ENCODE measurements at places on chromosomes 2 and 18.
A peak's percentile ranks its signal among the peaks of the same experiment; 100 is the strongest.

GRCh38 chr2:10659898-10660568 lies 29.7 kb downstream of the NOL10 start:
- no peak overlapping the region for H3K27ac ChIP-seq
- no peak overlapping the region for H3K4me3 ChIP-seq
- H3K4me1 ChIP-seq = no peaks in the 10 kb centered on the region
- peaks cover 47% of the 10 kb centered on the region for H3K36me3 ChIP-seq
- H3K27me3 ChIP-seq = no peaks in the 10 kb centered on the region
- peak; percentile 63 for DNase-seq

GRCh38 chr2:100367163-100367562 lies 44.9 kb upstream of the LONRF2 start:
- peaks cover 44% of the 10 kb centered on the region for H3K36me3 ChIP-seq
- H3K4me1 ChIP-seq = peaks cover 16% of the 10 kb centered on the region
- no peak overlapping the region for H3K4me3 ChIP-seq
- peaks cover 8% of the 10 kb centered on the region for H3K27me3 ChIP-seq
- no peak overlapping the region for H3K27ac ChIP-seq

- H3K27ac ChIP-seq = no peak overlapping the region
- H3K27me3 ChIP-seq = no peaks in the 10 kb centered on the region
- H3K36me3 ChIP-seq = no peaks in the 10 kb centered on the region
- H3K4me3 ChIP-seq = no peak overlapping the region
- peaks cover 13% of the 10 kb centered on the region for H3K4me1 ChIP-seq
- no peak for DNase-seq
Observed at GRCh38 chr2:43041173-43041591, 185.2 kb downstream of the ZFP36L2 start.

GRCh38 chr2:3712424-3712823 lies 9.0 kb downstream of the DCDC2C start:
- no peak overlapping the region for H3K27ac ChIP-seq
- no peaks in the 10 kb centered on the region for H3K4me1 ChIP-seq
- DNase-seq = no peak
- H3K36me3 ChIP-seq = peaks cover 40% of the 10 kb centered on the region
- peaks cover 11% of the 10 kb centered on the region for H3K27me3 ChIP-seq

GRCh38 chr2:218383892-218384519 lies 1.9 kb downstream of the SLC11A1 start:
- H3K4me1 ChIP-seq = peaks cover 10% of the 10 kb centered on the region
- H3K27ac ChIP-seq = no peak overlapping the region
- DNase-seq = no peak
- H3K36me3 ChIP-seq = no peaks in the 10 kb centered on the region

- no peak overlapping the region for H3K4me3 ChIP-seq
- peak; percentile 77 for DNase-seq
- H3K27me3 ChIP-seq = peaks cover 37% of the 10 kb centered on the region
- peaks cover 59% of the 10 kb centered on the region for H3K4me1 ChIP-seq
Observed at GRCh38 chr2:205680067-205680466, 2.2 kb upstream of the NRP2 start.

DNA sequence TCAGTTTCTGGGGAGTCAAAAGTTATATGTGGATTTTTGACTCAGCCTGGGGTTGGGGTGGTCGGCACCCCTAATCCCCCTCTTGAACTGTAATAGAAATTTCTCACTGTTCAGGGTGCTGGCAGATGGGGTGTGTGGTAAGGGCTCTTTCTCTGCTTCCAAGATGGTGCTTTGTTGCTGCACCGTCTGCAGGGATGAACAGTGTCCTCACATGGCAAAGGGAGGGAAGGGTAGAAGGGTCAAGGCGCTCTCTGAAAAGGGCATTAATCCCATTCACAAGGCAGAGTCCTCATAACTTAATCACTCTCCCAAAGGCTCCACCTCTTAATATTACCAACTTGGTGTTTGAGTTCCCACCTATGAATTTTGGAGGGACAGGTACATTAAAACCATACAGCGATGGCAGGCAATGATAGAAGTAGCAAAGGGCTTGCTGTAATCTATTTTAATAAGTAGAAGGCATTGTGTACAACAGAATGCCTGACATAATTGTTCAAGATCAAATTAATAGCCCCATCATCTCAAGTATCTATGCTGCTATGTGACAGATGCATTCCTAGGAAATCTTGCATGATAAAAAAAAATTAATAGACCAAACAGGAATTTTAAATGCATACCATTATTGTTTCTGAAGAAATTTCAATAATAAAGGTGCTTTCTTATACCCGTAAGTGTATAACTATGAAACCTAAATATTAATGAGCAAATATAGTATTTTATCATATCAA lies 28.1 kb downstream of the MMADHC start:
- no peaks in the 10 kb centered on the region for H3K36me3 ChIP-seq
- no peak overlapping the region for H3K4me3 ChIP-seq
- H3K4me1 ChIP-seq = no peaks in the 10 kb centered on the region
- H3K27ac ChIP-seq = no peak overlapping the region
- H3K27me3 ChIP-seq = no peaks in the 10 kb centered on the region

- H3K4me3 ChIP-seq = no peak overlapping the region
- H3K36me3 ChIP-seq = peaks cover 12% of the 10 kb centered on the region
- H3K27me3 ChIP-seq = no peaks in the 10 kb centered on the region
- no peak for DNase-seq
- peaks cover 30% of the 10 kb centered on the region for H3K4me1 ChIP-seq
Observed at GRCh38 chr2:15369129-15369528, 192.0 kb downstream of the NBAS start.

DNA sequence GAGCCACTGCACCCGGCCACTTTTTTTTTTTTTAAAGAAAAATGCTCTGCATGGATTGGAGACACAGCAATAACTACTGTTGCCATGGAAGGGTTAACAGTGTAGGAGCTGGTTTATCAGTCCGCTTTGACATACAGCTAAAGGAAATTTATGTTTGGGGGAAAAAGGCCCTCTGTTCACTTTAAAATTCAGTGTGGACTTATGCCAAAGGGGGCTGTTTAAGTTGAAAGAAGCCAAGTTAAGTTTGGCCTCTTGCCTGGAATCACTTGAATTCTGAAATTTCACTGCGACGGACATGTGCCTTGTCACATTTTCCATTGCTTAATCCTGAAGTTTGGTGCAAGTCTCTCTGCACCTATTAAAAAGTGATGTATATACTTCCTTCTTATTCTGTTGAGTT lies 3.1 kb downstream of the KCNE4 start:
- DNase-seq = no peak
- H3K27me3 ChIP-seq = peaks cover 9% of the 10 kb centered on the region
- H3K36me3 ChIP-seq = no peaks in the 10 kb centered on the region

- no peak overlapping the region for H3K27ac ChIP-seq
- no peaks in the 10 kb centered on the region for H3K27me3 ChIP-seq
- no peak overlapping the region for H3K4me3 ChIP-seq
- DNase-seq = no peak
Observed at GRCh38 chr2:213846856-213847255, 562.6 kb downstream of the SPAG16 start.

DNA sequence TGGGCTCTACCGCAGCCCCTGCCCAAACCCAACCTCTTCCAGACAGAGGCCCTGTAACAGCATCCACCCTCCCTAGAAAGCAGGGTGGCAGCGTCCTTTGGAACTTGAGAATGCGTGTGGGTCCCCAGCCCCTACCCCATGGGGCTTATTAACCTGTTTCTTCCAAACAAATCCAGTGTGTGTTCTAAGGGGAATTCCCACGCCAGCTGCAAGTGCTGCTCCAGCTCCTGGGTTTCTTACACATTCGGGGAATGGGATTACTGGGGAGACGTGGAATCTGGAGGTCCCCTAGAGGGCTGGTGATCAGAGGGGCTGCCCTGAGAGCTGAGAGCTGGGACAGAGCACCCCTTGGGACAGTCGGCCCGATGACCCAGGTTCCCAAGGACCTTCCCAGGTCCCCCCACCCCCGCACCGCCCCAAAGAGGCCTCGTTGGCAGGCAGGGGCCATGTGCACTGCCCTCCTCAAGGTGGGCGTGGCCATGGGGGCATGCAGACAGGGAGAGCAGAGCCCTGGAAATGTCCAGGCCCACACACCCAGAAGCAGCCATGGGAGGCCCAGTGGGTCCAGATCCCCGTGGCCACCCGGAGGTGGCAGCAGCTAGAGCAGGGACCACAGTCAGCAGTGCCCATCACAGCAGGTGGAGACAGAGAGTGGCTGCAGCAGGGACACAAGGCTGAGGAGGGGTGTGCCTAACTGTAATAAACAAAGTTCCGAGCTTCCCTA lies 18.8 kb upstream of the TEX44 start:
- H3K4me1 ChIP-seq = peaks cover 60% of the 10 kb centered on the region
- peak overlapping the region; percentile 88 for H3K27ac ChIP-seq
- peaks cover 6% of the 10 kb centered on the region for H3K36me3 ChIP-seq
- no peaks in the 10 kb centered on the region for H3K27me3 ChIP-seq
- H3K4me3 ChIP-seq = no peak overlapping the region

GRCh38 chr18:33755931-33756560 lies 178.0 kb downstream of the ASXL3 start:
- H3K27me3 ChIP-seq = no peaks in the 10 kb centered on the region
- no peak overlapping the region for H3K4me3 ChIP-seq
- no peaks in the 10 kb centered on the region for H3K4me1 ChIP-seq
- DNase-seq = no peak
- H3K27ac ChIP-seq = no peak overlapping the region

DNA sequence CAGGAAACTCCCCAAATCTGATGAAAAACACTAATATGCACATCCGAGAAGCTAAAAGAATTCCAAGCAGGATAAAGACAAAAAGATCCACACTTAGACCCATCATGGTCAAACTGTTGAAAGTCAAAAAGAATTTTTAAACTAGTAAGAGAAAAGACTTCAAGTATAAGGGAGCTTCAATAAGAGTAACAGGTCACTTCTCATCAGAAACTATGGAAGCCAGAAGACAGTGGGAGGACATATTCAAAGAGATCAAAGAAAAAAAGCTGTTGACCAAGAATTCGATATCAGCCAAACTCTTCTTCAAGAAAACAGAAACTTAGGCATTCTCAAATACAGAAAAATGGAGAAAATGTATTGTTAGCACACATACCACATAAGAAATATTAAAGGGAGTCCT lies 50.4 kb downstream of the ZC3H8 start:
- H3K27me3 ChIP-seq = no peaks in the 10 kb centered on the region
- peaks cover 18% of the 10 kb centered on the region for H3K36me3 ChIP-seq
- DNase-seq = no peak
- H3K27ac ChIP-seq = no peak overlapping the region

GRCh38 chr2:236590846-236591245 lies 21.2 kb downstream of the ACKR3 start:
- H3K4me3 ChIP-seq = no peak overlapping the region
- DNase-seq = no peak
- no peaks in the 10 kb centered on the region for H3K36me3 ChIP-seq
- no peaks in the 10 kb centered on the region for H3K27me3 ChIP-seq

- no peak overlapping the region for H3K4me3 ChIP-seq
- no peak for DNase-seq
- H3K27me3 ChIP-seq = no peaks in the 10 kb centered on the region
- H3K27ac ChIP-seq = no peak overlapping the region
- H3K36me3 ChIP-seq = no peaks in the 10 kb centered on the region
Observed at GRCh38 chr2:21194858-21195271, 71.1 kb downstream of the TDRD15 start.

DNA sequence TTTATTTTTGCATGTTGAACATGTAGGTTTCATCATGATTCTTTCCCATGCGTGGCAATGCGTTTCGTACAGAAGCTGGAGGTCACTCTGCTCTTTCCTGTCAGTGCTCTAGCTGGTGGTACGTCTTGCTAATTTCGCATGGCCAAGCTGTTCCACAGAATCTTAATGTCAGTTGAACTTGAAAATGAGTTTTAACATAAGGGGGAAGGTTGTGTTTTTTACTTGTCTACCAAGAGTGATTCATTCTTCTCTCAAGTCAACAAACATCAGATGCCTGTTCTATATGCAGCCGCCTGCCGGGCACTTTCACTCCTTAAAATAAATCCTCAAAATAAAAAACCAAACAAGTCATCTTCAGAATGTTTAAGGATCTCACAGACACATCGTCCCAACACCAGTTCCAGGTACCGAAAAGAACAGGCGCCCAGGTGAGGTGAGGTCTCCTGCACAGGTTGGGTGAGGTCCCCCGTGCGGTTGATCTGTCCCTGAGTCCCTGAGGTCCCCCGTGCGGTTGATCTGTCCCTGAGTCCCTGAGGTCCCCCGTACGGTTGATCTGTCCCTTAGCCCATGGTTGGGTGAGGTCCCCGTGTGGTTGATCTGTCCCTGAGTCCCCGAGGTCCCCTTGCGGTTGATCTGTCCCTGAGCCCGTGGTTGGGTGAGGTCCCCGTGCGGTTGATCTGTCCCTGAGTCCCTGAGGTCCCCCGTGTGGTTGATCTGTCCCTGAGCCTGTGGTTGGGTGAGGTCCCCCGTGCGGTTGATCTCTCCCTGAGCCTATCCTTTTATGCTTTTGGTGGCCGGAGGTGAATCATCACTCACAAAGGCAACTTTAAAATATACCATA lies 57.0 kb upstream of the KCNG2 start:
- H3K4me1 ChIP-seq = no peaks in the 10 kb centered on the region
- peak overlapping the region; percentile 72 for H3K27ac ChIP-seq
- no peak overlapping the region for H3K4me3 ChIP-seq
- no peaks in the 10 kb centered on the region for H3K27me3 ChIP-seq
- peaks cover 34% of the 10 kb centered on the region for H3K36me3 ChIP-seq
- no peak for DNase-seq

DNA sequence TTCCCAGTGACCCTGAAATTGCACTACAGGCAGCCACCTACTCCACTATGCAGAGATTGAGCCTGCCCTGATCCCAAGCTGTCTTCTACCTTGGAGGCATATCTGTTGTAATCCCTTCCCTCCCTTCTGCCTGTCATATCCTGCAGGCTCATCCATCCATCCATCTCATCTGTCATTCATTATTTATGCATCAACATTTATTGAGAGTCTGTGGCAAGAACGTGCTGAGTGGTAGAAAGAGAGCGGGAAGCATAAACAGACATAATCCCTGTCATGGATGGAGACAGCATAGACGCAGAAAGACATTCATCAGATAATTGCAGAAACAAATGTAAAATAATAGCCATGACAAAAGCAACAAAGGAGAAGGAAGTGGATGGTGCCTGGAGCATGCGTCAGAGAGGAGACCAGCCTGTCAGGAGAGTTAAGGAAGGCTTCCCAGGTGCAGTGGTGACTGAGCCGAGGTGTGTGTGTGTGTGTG lies 110.7 kb upstream of the STPG4 start:
- no peak overlapping the region for H3K4me3 ChIP-seq
- DNase-seq = no peak
- H3K27me3 ChIP-seq = no peaks in the 10 kb centered on the region

DNA sequence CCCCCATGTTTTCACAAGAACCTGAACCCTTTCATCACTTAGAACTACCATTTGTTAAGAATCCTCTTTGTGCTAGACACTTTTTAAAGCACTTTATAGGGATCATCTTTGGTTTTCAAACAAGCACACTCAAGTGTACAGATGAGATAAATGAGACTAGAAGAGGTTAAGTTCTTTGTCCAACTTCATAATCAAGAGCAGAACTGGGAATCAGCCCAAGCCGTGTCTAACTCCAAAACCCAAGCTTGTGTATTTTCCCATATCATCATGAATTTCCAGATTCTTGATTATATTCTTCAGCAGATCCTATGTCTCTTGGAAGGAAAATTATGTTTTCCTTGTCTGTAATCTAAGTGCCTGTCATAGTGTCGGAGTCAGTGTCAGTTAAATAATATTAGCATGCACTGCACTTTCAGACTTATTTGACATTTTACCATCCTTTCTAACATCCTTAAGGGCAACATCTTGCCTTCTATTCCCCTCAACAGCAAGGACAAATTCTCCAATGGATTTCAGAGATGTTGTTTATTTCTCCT lies 123.0 kb upstream of the SETBP1 start:
- no peaks in the 10 kb centered on the region for H3K27me3 ChIP-seq
- H3K4me3 ChIP-seq = no peak overlapping the region
- no peaks in the 10 kb centered on the region for H3K36me3 ChIP-seq
- peaks cover 3% of the 10 kb centered on the region for H3K4me1 ChIP-seq
- no peak overlapping the region for H3K27ac ChIP-seq
